ENCODE measurements at places on chromosomes 3 and 15. TPM values are rescaled to one million over a fixed set of nuclear protein-coding genes. Genes with fewer than 3 reads are reported as not detected.

SNTN gene
- not detected for total RNA-seq

RCCD1 gene
- 10.9 TPM for total RNA-seq

LTK gene
- total RNA-seq, result 1.2 TPM

LRTM1 gene
- total RNA-seq, result not detected

CAND2 gene
- total RNA-seq, result 76.2 TPM

GRK7 gene
- not detected for total RNA-seq

CCR5 gene
- 0.22 TPM for total RNA-seq

ONECUT1 gene
- total RNA-seq, result not detected

RETNLB gene
- total RNA-seq, result not detected

GOLGA8S gene
- total RNA-seq, result 0.33 TPM

DNA sequence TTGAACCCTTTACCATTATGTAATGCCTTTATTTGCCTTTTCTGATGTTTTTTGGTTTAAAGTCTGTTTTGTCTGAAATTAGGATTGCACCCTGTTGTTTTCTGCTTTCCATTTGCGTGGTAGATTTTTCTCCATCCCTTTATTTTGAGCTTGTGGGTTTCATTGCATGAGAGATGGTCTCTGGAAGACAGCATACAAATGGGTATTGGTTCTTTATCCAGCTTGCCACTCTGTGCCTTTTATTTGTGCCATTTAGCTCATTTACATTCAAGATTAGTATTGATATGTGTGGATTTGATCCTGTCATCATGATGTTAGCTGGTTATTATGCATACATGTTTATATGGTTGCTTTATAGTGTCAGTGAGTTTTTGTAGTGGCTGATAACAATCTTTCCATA is 318.7 kb upstream of the PPP2R3A start:
- H3K27ac ChIP-seq, result no peak overlapping the region
- H3K4me3 ChIP-seq, result no peak overlapping the region
- H3K27me3 ChIP-seq, result peaks cover 17% of the 10 kb centered on the region
- no peak for DNase-seq
- no peaks in the 10 kb centered on the region for H3K36me3 ChIP-seq
- no peaks in the 10 kb centered on the region for H3K4me1 ChIP-seq

DNA sequence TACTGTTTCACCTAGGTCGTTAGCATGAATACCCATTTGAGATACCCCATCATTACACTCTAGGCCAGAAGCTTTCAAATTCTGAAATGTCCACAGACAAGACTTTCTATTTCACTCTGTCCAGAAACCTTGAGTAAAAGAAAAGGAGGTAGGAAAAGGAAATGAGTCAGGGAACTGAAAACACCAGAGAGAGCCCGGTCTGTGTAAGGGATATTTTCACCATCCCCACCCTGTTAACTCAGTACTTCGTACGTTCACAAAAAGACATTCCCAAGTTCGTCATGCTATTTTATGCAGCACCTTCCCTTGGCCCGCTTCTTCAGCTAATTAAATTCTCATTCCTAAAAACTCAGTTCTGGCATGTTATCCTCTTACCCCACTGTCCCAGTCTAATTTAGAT is 89.4 kb upstream of the SOX2 start:
- no peak overlapping the region for H3K27ac ChIP-seq
- H3K27me3 ChIP-seq, result no peaks in the 10 kb centered on the region
- H3K36me3 ChIP-seq, result no peaks in the 10 kb centered on the region
- H3K4me3 ChIP-seq, result no peak overlapping the region
- H3K4me1 ChIP-seq, result no peaks in the 10 kb centered on the region

DNA sequence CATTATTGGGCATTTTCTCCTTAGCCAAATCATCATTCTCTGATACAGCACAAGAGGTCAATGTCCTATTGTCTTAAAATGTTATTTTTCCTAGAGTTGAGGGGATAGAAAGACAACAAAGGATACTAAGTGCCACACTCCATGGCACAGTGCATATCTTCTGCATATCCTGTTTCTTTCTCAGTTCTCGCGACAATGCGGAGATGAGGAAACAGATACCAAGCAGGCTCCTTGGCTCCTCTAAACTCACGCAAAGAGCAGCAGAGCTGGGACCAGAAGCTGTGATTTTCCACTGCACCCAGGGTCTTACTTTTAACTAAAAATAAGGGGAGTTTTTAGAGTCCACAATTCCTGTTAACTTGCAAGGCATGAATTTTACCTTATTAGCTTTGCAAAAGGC is 10.5 kb upstream of the VGLL4 start:
- no peaks in the 10 kb centered on the region for H3K36me3 ChIP-seq
- H3K4me1 ChIP-seq, result peaks cover 31% of the 10 kb centered on the region
- H3K4me3 ChIP-seq, result no peak overlapping the region
- no peaks in the 10 kb centered on the region for H3K27me3 ChIP-seq

DNA sequence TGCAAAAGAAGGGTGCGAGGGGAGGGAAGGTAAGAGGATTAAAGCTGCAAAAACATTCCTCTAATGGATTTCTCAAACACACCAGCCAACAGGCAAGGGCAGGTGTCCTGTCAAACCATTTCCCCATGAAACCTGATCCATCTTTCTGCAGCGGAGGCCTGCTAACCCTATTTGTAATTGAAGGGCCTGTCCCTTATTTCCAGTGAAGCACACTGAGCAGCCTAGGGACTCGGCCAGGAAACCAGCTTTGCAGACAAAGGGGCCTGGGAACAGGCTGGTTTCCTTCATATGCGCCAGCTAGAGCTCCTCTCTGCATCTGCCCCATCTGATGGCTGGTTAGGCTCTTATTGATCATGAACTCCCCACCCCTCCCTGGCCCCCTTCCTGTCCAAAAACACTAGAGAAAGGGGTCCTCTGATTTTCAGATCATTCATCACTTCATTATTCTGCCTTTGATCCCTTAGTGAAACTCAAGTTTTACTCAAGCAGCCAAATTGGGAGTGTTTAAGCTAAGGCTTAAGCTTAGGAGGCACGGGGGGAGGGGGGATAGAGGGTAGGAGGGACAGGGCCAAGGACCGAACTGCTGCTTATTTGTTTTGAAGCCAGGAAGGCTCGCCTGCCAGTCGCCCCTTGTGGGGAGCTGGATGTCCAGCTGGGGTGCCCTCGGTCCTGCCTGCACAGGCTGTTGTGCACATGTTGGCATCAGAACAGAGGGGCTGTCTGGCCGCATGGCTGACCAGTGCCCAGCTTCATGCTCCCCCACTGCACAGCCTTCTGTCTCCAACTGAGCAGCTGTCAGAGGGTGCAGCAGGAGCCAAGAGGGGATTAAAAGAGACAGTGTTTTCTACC is 53.1 kb downstream of the BOC start:
- H3K36me3 ChIP-seq, result peaks cover 9% of the 10 kb centered on the region
- peaks cover 22% of the 10 kb centered on the region for H3K4me1 ChIP-seq
- no peak overlapping the region for H3K27ac ChIP-seq
- no peaks in the 10 kb centered on the region for H3K27me3 ChIP-seq

GRCh38 chr15:70856884-70857561 is 3.1 kb upstream of the LARP6 start:
- H3K27ac ChIP-seq, result peak overlapping the region; percentile 95
- no peaks in the 10 kb centered on the region for H3K27me3 ChIP-seq
- DNase-seq, result peak; percentile 62
- peak overlapping the region; percentile 19 for H3K4me3 ChIP-seq
- H3K36me3 ChIP-seq, result no peaks in the 10 kb centered on the region
- H3K4me1 ChIP-seq, result peaks cover 60% of the 10 kb centered on the region

- H3K4me1 ChIP-seq, result no peaks in the 10 kb centered on the region
- no peak overlapping the region for H3K4me3 ChIP-seq
- H3K27me3 ChIP-seq, result no peaks in the 10 kb centered on the region
- peaks cover 5% of the 10 kb centered on the region for H3K36me3 ChIP-seq
- no peak for DNase-seq
Observed at GRCh38 chr3:139640456-139640855, 37.3 kb downstream of the NMNAT3 start.

- no peak for DNase-seq
- H3K27ac ChIP-seq, result no peak overlapping the region
- H3K36me3 ChIP-seq, result no peaks in the 10 kb centered on the region
- peaks cover 14% of the 10 kb centered on the region for H3K4me1 ChIP-seq
- no peak overlapping the region for H3K4me3 ChIP-seq
Observed at GRCh38 chr15:39789736-39790135, 7.1 kb upstream of the FSIP1 start.

DNA sequence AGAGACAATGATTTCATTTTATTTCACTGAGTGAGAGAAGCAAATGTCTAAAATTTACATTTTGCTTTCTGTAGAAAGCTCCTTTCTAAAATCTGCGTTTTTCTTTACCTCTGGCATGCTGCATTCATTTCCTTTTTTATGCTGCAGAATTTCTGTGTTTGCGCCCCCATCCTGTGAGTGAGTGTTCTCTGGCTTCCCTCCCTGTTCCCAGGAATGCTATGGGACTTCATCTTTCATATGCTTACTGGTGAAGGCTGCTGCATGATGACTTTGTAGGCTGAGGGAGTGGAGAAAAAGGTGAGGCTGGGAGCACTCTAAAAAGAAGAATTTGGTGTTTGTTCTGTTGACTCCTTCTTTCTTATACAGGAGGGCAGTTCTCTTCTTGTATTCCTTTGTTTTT is 7.7 kb upstream of the TMC3 start:
- H3K27ac ChIP-seq, result no peak overlapping the region
- no peak overlapping the region for H3K4me3 ChIP-seq
- peaks cover 4% of the 10 kb centered on the region for H3K27me3 ChIP-seq
- H3K4me1 ChIP-seq, result peaks cover 4% of the 10 kb centered on the region
- no peaks in the 10 kb centered on the region for H3K36me3 ChIP-seq

GRCh38 chr3:141934354-141934753 is 57.9 kb downstream of the ATP1B3 start:
- no peak for DNase-seq
- no peak overlapping the region for H3K4me3 ChIP-seq
- no peaks in the 10 kb centered on the region for H3K36me3 ChIP-seq
- no peaks in the 10 kb centered on the region for H3K4me1 ChIP-seq

- H3K36me3 ChIP-seq, result no peaks in the 10 kb centered on the region
- H3K4me1 ChIP-seq, result peaks cover 69% of the 10 kb centered on the region
- H3K27ac ChIP-seq, result peak overlapping the region; percentile 56
- H3K4me3 ChIP-seq, result no peak overlapping the region
- no peaks in the 10 kb centered on the region for H3K27me3 ChIP-seq
Observed at GRCh38 chr3:54353946-54354345, 231.6 kb downstream of the CACNA2D3 start.

DNA sequence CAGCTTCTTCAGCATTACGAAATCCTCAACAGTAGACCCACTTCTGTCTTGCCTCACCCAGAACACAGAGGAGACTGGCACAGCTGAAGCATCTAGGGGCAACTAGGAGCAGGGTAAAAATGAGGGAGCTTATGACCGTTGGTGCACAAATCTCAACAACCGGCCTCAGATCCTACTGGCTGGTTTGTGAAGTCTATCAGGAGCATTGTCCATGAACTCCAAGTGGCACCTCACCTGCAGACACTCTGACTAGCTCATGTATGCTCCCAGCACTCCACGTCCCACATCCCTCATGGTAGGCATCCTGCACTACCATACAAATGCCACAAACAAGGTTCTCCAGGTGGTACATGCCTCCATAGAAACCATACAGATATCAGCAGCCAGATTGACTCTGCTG is 163.1 kb downstream of the TLE3 start:
- no peak overlapping the region for H3K4me3 ChIP-seq
- peaks cover 10% of the 10 kb centered on the region for H3K4me1 ChIP-seq
- peaks cover 19% of the 10 kb centered on the region for H3K27me3 ChIP-seq
- H3K27ac ChIP-seq, result no peak overlapping the region

- no peak for DNase-seq
- no peaks in the 10 kb centered on the region for H3K27me3 ChIP-seq
- no peak overlapping the region for H3K27ac ChIP-seq
- H3K4me1 ChIP-seq, result peaks cover 19% of the 10 kb centered on the region
- H3K36me3 ChIP-seq, result peaks cover 72% of the 10 kb centered on the region
- H3K4me3 ChIP-seq, result no peak overlapping the region
Observed at GRCh38 chr3:10280177-10280529, 12.6 kb downstream of the GHRL start.

GRCh38 chr15:27850981-27851857 is 247.9 kb downstream of the OCA2 start:
- no peak for DNase-seq
- no peaks in the 10 kb centered on the region for H3K4me1 ChIP-seq
- H3K27ac ChIP-seq, result no peak overlapping the region
- H3K36me3 ChIP-seq, result no peaks in the 10 kb centered on the region
- H3K4me3 ChIP-seq, result no peak overlapping the region
- no peaks in the 10 kb centered on the region for H3K27me3 ChIP-seq

GRCh38 chr3:123819949-123820348 is 64.2 kb downstream of the MYLK start:
- no peaks in the 10 kb centered on the region for H3K27me3 ChIP-seq
- H3K4me3 ChIP-seq, result no peak overlapping the region
- no peak overlapping the region for H3K27ac ChIP-seq
- peaks cover 17% of the 10 kb centered on the region for H3K4me1 ChIP-seq
- no peak for DNase-seq

DNA sequence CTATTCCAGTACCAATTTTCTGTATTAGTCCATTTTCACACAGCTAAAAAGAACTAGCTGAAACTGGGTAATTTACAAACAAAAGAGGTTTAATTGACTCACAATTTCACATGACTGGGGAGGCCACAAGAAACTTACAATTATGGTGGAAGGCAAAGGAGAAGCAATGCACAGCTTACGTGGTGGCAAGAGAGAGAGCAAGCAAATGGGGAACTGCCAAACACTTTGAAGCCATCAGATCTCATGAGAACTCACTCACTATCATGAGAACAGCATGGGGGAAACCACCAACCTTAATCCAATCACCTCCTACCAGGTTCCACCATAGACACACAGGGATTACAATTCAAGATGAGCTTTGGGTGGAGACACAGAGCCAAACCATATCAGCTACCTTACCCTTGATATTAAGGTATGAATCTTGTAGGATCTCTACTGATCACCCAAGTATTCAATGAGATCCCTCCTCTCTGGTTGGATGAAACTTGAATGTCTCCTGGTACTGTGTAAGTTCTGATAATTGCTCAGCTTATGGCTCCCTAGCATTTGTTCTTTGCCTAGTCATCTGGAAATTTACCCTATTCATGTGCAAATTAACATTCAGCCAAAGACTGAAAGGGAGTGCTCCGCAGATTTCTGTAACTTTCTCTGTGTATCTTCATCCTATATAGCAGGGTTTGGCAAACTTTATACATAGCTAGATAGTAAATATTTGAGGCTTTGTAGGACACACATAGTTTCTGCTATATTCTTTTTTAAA is 38.9 kb downstream of the MYL3 start:
- H3K4me1 ChIP-seq, result no peaks in the 10 kb centered on the region
- H3K4me3 ChIP-seq, result no peak overlapping the region
- no peaks in the 10 kb centered on the region for H3K27me3 ChIP-seq
- peaks cover 49% of the 10 kb centered on the region for H3K36me3 ChIP-seq
- no peak overlapping the region for H3K27ac ChIP-seq
- DNase-seq, result no peak

DNA sequence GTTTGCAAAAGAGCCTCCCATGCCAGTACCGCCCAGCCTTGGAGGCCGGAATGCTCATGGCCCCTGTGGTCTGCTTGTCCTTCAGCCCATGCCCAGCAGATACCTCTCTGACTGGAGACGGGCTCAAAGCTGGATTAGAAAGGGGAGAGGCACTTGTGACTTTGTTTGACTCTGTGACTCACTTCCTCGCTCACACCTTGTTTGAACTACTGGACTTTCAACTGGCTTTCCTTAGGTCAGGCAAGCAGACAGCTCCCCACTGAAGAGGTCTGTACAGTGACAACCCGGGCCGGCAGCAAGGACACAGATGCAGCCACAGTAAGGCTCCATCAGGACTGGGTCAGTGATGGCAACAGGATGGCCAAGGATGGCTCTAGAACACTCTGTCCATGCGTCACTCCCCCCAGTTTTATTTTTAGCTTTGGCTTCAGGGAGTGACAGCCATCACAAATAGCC is 98.6 kb upstream of the ABHD17C start:
- no peak overlapping the region for H3K4me3 ChIP-seq
- peaks cover 7% of the 10 kb centered on the region for H3K4me1 ChIP-seq
- H3K27ac ChIP-seq, result no peak overlapping the region
- H3K36me3 ChIP-seq, result no peaks in the 10 kb centered on the region
- no peaks in the 10 kb centered on the region for H3K27me3 ChIP-seq
